A172 (cell line): ENCODE measurements at places on chromosomes 11 and 22.

GRCh38 chr11:16982809-16983208, 31.4 kb downstream of the PLEKHA7 start:
- no peak for DNase-seq

GRCh38 chr11:75087319-75088305, 9.1 kb downstream of the OR2AT4 start:
- DNase-seq, result no peak

DNA sequence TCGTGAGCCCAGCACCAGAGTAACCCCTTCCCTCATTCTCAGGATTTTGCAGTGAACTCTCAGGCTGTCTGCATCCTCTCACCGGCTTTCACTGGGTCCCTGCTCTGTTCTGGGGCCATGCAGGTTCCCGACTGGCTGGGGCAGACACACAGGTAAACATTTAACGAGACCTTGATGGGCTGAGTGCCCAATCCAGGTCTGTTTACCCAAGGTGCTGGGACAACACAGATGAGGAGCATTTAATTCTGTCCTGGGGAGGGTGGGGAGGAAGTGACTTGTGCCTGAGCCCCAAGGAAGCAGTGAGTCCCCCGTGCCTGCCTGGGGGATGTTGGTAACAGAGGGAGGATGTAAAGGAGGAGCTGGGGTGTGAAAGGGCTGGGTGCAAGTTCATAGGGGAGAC, 4.4 kb downstream of the BIK start:
- DNase-seq, result no peak

GRCh38 chr11:88680806-88681205, 343.3 kb upstream of the CTSC start:
- DNase-seq, result peak; percentile 19

DNA sequence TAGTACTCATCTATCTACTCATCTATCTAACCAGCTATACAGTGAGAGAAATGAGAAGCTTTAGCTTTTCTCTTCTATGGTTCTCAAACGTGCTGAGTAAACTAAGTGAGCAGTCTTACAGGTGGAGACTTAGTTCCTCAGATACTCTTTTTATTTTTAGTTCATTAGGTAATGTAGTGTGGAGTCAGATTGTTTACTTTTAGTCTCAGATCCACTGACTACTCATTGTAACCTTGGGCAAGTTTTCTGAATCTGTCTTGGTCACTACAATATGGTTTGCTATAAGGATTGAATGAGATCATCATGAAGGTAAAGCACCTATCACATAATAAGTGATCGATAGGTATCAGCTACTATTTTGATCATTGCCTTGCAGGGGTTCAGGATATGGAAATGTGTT, 160.1 kb downstream of the RAB38 start:
- DNase-seq, result no peak

GRCh38 chr22:37161443-37161842, 11.7 kb upstream of the IL2RB start:
- peak; percentile 34 for DNase-seq

DNA sequence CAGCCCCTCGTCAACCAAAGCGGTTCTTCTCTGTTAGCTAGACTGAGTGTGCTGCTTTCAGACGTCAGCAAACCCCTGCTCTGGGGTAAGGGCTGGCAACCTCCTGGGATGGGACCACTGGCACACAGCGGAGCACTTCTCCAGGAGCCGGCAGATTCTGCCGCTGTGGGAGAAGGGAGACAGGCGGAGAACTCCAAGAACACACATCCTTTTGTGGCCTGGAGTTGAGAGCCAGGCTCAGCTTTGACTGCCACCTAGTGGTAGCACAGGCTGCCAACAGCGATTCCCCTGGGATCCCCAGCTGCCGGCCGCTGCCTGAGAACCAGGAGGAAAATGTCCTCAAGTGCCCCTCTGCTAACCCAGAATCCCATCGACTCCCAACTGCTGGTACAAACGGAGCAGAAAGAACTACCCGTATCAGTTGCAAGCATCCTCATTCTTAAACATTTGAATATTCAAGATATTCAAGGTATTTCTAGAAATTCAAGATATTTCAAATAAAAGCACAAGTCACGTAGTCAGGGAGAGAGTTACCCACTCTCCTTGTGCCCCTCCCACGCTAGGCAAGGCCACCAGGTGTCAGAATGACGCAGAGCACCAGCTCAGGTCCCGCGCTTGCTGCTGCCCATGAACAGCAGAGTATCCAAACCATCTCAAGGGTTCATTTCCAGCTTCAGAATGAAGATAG, 4.9 kb downstream of the LTO1 start:
- peak; percentile 89 for DNase-seq

DNA sequence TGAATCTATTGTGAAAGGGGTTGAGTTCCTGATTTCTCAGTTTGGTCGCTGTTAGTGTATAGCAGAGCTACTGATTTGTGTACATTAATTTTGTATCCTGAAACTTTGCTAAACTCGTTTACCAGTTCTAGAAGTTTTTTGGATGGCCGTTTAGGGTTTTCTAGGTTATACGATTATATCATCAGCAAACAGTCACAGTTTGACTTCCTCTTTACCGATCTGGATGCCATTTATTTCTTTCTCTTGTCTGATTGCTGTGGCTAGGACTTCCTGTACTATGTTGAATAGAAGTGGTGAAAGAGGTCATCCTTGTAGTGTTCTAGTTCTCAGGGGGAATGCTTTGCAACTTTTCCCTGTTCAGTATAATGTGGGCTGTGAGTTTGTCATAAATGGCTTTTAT, 24.6 kb upstream of the OOSP4B start:
- no peak for DNase-seq

- no peak for DNase-seq
Measured at GRCh38 chr11:71094296-71095077, 157.9 kb downstream of the SHANK2 start.

DNA sequence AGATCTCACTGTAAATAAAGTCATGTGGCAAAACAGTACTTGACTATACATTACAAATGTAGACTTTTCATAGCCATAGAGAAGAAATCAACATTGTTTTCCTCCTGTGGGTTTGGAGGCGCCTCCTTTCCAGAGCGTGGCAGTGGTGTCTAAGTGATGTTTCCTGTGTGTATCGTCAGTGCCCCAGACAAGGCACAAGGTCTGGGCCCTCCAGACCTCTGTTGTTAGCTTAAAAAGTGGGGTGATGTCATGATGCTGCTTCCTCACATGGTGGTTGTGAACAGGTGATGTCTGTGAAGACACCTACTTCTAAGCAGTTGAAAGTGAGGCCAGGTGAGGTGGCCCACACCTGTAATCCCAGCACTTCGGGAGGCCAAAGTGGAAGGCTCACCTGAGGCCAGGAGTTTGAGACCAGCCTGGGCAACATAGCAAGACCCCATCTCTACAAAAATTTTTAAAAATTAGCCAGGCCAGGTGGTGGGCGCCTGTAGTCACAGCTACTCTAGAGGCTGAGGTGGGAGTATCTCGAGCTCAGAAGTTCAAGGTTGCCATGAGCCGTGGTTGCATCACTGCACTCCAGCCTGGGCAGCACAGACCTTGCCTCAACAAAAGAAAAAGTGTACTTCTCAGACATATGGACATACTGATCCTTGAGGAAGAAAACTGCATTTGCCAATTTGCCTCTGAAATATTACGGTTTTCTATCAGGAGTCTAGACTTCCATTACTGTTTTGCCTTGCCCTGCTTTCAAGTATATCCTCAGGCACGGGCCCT, 15.7 kb downstream of the NUP50 start:
- DNase-seq, result no peak

GRCh38 chr11:117428186-117428855, 100.7 kb downstream of the CEP164 start:
- no peak for DNase-seq

GRCh38 chr11:131762346-131763110, 392.1 kb downstream of the NTM start:
- no peak for DNase-seq

DNA sequence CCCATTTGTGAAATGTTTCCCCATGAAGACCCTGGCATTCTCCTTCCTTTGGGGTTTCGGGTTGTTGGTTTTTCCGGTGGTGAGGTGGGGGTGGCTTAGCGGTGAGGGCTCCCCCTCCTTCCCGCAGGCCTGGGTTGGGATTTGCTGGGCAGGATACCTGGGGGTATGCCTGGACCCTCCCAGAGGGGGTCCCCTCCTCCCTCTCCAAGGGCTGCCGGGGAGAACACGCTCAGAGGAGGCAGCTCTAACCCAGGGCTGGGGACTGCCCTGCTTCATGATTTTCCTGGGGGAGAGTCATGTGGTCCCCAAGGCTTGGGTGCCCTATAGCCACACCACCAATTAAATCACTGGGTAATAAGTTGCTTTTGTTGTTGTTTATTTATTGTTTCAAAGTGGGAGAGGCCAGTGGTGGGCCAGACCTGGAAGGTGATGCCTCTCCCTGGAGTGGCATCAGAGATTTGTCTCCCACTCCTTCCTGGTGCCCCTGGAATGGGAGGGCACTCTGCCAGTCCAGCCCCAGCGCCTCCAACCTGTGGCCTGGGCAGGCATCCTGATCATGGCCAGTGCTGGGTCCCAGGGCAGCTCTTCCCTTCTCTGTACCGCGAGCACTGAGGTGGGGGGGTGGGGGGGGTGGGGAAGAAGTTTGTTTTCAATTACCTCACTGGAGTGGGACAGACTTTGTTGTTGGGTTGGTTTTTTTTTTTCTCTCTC, 1.3 kb upstream of the CLCF1 start:
- DNase-seq, result peak; percentile 63

- DNase-seq, result no peak
Measured at GRCh38 chr11:34928268-34928959, 12.0 kb downstream of the PDHX start.

DNA sequence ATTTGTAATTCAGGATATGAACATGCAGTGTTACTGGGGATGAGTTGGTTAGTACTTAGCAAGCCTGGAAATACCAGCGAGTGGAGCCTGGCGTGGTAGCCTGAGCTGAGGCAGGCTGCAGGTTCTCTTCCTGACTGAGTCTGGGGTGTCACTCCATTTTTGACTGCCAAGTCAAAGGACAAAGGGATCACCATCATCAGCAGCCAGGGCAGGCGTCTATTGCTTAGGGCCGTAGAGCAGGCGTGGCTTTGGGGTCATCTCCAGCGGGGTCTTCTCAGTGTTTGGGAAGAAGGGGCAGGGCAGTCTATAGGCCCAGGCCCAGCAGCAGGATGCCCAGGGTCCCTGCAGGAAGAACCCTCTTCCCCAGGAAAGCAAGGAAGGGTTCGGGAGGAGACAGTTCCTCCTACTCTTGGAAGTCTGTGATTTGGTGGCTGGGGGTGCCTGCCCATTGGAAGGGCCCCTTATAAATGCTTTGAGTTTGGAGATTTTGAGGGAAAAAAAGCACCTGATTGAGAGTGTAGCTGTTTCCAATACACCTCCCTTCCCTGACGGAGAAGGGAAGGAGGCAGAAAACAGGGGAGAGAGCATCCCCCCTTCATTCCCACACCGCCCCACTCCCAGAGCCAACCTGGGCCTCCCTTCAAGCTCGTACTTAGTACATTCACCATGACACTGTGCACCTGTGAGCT, 51.5 kb upstream of the SPATA19 start:
- DNase-seq, result no peak

- DNase-seq, result no peak
Measured at GRCh38 chr11:16606784-16607674, 131.4 kb upstream of the C11orf58 start.

DNA sequence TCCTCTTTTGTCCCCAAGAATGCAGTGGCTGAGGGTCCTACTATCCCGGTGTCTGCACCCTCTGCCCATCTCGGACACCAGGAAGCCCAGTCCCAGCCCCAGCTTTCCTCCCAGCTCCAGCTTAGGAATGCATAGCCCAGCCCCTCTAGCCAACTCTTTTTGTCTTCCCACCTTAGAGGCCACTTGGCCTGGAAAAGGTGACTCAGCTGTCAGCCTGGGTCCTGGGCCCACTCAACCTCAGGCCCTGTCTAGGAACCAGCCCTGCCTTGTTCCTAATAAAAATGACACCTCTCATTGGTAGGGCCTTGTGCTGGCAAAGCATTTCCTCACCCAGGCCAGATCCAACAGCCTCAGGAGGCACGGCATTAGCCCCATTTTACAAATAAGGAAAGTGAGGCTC, 28.2 kb downstream of the PDE2A start:
- DNase-seq, result no peak

DNA sequence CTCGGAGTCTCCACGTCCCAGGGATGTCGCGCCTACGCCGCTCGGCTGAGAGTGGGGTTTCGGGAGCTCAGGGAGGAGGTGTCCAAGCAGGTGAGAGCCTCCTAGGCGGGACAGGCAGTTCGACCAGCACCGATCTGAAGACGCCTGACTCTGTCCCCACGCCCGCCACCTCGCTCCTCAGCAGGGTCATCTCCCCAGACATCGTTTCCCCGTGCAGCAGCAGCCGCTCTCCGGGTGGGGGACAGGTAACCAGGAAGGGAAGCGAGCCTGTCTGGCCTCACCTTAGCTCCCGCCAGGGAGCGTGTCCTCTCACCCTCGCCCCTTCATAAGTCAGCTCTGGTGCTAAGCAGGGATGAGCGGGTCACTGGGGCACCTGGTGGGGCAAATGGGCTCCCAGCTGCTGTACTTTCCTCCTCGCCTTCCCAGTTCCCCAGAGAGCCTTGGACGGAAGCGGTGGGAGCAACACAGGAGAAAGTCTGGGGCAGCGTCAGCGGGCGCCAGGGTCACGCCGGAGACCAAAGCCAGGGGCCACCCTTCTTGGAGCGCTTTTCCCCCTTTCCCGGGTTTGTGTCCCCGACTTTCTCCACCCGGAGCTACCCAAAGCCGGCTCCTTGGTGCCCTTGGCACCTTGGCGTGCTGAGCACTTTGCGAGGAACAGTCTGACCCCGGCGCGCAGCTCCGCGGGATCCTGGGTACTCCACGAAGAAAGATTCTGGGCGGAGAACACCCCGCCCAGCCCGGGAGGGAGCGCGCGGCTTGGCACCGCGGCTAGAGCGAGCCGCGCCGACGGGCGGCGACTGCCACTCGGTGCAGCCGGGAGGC, 1.6 kb downstream of the SPON1 start:
- DNase-seq, result no peak

DNA sequence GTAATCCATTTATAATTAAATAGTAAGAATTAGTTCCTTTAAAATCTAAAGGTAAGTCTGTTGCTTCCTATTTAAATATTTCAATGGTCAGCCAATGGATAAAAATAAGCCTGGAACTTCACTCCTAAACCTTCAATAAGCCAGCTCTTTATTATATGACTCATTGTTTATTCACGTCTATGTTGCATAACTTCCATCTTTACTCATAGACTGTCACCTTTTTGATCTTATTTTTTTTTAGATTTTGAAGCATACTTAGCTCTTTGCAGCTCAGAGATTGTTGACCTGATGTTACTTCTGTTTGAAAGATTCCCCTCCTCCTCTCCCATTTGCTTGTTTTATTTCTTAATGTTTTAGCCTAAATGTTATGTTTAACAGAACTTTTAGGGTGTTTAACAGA, 1571.2 kb upstream of the RAG2 start:
- peak; percentile 35 for DNase-seq

DNA sequence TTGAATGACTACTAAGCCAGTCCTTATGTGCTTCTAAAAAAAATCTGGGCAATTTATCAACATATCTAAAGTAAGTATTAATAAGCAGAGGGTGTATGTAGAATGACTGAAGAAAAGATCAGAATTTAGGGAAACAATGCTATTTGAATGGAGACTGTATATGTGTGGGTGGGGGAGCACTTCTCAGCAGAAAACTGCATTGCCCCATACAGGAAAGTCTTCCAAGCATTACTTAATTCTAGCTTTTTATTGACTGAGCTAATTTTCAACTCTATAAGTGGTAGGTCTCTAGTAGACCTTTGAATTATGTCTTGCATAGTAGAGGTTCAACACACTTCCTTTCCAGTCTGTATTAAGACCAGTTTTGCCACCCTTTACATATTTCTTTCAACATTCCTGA, 41.7 kb downstream of the CASP12 start:
- DNase-seq, result no peak

GRCh38 chr22:17938484-17938924, 85.9 kb downstream of the MICAL3 start:
- DNase-seq, result no peak
